ENCODE measurements at places on chromosomes 4 and X.

DNA sequence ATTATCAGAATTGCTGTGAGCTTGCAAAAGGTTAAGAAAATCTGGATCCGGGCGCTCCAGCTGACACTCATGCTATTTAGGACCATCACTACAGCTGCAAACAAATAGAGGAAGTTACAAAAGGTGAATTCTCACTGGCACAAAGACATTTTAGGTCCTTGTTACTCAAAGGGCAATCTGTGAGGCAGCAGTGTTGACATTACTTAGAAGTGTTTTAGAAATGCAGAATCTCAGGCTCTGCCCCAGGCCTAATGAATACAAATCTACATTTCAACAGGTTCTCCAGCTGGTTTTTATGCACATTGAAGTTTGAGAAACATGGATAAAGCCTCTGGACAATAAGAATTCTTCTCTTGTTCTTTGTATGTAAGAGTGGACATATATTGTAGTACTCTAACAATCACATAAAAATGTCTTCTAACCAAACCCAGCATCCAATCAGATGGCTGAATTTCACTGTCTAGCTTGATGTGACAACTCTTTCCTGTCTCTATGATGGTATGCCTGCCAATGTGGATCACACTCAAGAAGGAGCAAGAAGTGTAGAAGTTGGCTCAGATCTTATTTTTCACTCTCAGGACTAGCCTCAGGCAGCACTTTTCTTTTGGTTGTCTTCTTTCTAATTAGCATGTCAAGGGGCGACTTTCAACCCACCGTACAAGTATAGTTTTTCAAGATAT is 18.8 kb downstream of the SLC7A11 start:
- no peak for DNase-seq

- DNase-seq = no peak
Measured at GRCh38 chr4:122481766-122482405, 25.4 kb upstream of the IL2 start.

DNA sequence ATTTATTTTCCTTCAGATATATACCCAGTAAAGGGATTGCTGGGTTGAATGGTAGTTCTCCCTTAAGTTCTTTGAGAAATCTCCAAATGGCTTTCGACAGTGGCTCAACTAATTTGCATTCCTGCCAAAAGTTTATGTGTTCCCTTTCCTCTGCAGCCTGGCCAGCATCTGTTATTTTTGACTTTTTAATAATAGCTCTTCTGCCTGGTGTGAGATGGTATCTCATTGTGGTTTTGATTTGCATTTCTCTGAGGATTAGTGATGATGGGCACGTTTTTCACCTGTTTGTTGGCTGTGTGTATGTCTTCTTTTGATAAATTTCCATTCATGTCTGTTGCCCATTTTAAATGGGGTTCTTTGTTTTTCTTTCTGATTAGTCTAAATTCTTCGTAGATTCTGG is 375.2 kb downstream of the UBE2NL start:
- DNase-seq = no peak

DNA sequence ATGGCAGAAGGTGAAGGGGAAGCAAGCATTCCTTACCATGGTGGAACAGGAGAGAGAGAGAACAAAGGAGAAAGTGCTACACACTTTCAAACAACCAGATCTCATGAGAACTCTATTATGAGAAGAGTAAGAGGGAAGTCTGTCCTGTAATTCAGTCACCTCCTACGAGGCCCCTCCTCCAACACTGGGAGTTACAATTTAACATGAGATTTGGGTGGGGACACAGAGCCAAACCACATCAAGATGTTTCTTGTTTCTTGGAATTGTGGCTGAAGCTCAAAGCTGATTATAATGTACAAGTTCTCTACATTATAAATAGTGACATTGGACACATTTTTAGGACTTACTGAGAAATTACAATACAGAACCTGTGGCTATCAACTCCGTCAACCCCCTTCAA is 29.5 kb upstream of the TAPT1 start:
- no peak for DNase-seq

DNA sequence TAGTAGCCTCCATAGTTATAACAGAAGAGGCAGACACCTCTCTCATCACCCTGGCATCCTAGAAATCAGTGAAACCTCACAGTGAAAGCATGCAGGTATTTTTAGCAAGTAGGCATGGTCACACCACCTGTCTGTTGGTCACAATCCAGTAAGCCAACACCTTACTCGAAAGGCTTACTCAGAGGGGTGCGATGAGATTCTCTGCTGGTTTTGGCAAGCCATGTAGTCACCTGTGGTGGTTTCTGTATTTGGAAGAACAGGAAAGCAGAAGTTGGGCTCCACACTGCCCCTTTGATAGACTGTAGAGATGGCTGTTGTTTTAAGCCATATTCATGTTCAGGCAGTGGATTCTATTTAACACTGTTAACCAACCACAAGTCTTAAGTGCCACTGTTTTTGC is 134.7 kb downstream of the DCLK2 start:
- no peak for DNase-seq

DNA sequence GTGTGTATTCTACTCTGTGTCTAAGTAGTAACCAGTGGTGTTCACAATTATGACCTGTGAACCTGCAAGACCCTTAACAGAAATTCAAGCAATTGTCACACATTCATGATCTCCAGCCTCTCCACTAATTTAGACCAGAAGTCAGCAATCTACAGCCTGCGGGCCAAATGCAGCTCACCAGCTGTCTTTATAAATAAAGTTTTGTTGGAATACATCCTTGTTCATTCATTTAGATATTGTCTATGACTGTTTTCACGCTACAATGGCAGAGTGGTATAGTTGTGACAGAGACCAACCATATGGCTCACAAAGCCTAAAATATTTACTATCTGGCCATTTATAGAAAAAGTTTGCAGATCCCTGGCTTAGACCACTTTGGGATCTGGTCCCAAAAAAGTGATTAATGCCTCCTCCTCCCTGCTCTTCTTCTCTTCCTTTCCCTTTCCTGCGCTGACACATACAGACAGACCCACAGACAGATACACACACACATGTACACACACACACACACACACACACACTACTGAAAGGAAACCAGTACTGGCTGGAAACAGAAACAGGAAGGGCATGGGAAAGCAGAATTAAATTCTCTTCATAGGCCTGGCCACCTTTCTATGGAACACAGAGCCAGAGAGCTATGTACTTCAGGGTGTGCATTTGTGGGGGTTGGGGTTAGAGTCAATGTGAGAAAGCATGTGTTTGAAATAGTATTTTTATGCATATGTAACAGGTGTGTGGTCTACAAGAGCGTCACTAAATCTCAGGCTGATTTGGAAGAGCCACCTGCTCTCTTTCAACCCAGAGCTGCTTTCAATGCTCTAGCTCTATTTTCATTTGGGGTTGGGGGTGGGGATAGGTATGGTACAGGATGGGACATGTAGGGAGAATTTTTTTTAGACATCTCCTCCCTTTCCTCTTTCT is 49.7 kb upstream of the TMEM164 start:
- DNase-seq = peak; percentile 6

- DNase-seq = peak; percentile 88
Measured at GRCh38 chr4:6782147-6782845, at the start of gene KIAA0232. KIAA0232 (plus strand) TSS chr4:6782727; CDS start chr4:6824454, 41,727 bp downstream.

DNA sequence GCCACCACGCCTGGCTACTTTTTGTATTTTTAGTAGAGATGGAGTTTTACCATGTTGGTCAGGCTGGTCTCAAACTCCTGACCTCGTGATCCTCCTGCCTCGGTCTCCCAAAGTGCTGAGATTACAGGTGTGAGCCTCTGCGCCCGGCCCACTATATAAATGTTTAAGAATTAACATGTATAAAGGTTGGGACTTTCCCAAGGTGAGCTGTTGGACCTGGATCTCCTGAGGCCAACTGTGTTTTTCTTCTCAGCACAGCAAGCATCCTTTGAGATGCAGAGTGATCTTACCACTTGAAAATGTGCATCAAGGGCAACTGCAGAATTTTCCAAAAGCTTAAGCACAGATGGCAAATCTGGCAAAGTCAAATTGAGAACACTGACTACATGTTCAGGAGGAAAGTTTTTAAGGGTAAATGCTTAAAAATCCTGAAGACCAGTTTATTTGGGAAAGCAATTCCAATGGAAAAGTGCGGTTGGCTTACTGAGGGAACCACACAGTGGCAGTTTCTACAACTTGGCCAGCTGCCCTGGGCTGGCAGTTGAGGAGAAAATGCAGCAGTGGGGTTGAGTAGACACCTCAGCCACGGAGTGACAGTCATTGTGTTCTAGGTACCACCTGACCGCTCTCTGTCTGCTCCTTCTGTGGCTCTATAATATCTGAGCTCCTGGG is 168.9 kb downstream of the CBR4 start:
- DNase-seq = no peak

DNA sequence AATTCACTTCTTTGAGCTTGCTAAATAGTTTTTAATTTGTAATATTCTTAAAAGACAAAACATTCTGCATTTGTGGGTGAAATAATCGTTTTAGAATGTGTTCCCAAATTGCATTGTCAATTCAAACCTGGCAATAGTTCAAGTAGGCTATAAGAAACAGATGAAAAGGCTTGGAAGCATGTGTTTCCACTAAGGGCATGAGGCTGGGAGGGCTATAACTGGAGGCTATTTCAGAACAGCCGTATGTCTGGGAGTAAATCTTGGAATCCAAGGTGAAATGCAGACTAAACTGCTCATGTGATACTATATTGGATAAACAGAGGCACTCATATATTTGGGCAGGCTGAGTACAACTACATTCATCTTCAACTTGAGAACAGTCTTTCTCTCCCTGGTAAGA is 117.4 kb upstream of the GRPR start:
- no peak for DNase-seq

- DNase-seq = no peak
Measured at GRCh38 chr4:156628858-156629257, 342.7 kb downstream of the PDGFC start.

GRCh38 chr4:135838889-135839288 is 1637.3 kb upstream of the PABPC4L start:
- DNase-seq = no peak

GRCh38 chr4:127209580-127210095 is 423.1 kb upstream of the INTU start:
- no peak for DNase-seq

DNA sequence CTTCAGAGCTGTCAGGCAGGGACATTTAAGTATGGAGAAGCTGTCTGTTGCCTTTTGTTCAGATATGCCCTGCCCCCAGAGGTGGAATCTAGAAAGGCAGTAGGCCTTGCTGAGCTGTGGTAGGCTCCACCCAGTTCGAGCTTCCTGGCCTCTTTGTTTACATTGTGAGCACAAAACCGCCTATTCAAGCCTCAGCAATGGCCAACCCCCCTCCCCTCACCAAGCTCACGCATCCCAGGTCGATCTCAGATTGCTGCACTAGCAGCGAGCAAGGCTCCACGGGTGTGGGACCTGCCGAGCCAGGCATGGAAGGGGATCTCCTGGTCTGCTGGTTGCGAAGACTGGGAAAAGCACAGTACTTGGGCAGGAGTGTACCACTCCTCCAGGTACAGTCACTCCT is 59.3 kb downstream of the ZNF674 start:
- DNase-seq = no peak

DNA sequence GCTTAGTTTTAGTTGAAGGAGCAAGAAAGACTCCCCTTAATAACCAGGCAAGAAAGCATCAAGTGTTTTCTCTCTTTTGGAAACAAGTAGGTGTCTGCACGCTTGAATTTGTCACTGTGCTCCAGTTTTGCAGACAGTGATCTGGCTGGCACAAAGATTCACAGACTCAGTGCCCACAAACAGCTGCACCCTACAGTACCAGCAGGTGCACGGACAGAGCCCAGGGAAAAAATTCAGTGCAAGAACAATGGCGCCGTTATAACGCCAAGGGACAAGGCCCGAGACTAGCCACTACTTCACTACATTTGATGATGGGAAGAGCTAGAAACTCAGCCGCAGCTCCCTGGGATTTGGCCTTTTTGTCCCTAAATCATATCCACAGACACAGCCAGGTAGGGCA is 56.0 kb downstream of the ZNF827 start:
- no peak for DNase-seq

DNA sequence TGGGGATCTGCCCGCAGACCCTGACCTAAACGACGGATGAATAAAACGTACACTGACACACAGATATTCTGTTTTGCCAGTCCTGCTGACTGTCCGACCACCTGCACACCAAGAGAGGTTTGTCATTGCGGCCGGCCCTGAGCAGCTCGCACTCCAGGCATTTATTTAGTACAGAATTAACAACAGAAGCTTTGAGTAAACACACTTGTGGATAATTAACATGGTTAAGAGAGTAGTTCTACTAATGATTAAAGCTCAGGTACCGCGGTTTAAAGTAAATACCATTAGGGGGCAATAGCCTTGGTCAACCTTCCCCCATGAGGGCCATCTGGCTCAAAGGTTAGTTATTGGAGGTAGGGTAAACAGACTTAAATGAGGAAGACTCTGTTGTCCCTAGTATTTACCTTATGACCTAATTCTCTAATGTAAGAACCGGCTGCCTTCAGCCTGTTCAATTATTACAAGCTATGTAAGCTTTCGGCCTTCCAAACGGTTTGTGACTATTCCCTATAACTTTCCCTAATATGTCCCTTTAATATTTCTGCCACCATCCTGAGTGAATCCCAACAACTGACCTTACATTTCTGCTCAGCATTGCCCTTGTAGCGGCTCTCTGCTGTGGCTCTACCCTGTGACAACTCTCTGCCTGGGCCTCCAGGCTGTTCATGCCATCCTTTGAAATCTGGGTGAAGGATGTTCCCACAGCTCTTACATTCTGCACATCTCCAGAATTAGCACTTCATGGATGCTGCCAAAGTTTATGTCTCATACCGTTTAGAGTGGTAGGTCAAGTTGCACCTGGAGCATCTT is 46.9 kb upstream of the SYTL5 start:
- peak; percentile 59 for DNase-seq

GRCh38 chr4:141713185-141713584 is 76.8 kb downstream of the IL15 start:
- DNase-seq = no peak

- DNase-seq = no peak
Measured at GRCh38 chr4:83208371-83209365, 75.9 kb downstream of the COQ2 start.

GRCh38 chrX:119682019-119682989 is 10.7 kb downstream of the SEPTIN6 start:
- DNase-seq = no peak

GRCh38 chrX:128928636-128929035 is 594.7 kb downstream of the SMARCA1 start:
- peak; percentile 2 for DNase-seq

GRCh38 chr4:85779165-85779564 is 304.2 kb downstream of the ARHGAP24 start:
- DNase-seq = no peak

DNA sequence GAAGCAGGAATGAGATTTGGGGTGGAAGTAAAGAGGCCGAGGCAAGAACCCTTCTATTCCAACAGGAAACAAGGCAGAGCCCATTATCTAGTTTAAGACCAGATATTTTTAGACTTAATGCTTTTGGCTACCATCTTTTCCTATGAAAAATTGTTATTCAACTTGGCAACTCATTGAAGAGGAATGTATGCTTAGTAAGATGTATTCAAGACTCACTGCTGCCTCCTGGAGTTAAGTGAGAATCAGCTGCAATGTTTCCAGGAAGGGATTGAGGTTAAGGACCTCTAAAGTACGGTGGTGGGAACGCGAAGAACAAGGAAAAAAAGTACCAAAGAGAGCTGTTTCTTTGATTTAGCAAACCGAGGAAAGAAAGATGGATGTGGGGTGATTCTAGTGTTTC is 89.1 kb downstream of the RAPGEF2 start:
- DNase-seq = peak; percentile 23

All from NCI-H82 (cell line).